Stimulated activated CD4-positive, alpha-beta T cell treated with anti-CD3 and anti-CD28 coated beads, Interleukin-4, amount 100 ng/mL, for 24 hours (primary cell): ENCODE measurements at places on chromosomes 4 and X.

DNA sequence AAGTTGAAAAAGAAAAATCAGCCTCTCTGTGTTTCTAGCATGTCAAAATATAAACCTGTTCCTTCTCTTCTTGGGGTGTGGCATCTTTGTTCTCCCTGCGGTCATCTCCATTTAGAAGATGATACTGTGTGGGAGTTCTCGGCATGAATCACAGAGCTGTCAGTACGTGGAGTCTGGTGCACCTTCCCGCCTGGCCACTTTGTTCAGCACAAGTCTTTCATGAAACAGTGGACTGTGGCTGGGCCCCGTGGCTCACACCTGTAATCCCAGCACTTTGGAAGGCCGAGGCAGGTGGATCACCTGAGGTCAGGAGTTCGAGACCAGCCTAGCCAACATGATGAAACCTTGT is 166.5 kb downstream of the MAML3 start:
- DNase-seq = no peak

GRCh38 chr4:76892001-76892400 is 5.9 kb downstream of the SOWAHB start:
- DNase-seq = no peak

GRCh38 chr4:24477919-24478318 is 106.4 kb downstream of the DHX15 start:
- no peak for DNase-seq

GRCh38 chrX:136780763-136781162 is at the start of gene ARHGEF6:
Gene ARHGEF6, minus strand, starts transcription at chrX:136780932. Its CDS starts 50 bp downstream, at chrX:136780882.
- DNase-seq = peak; percentile 23

GRCh38 chr4:36224972-36225903 is 19.1 kb downstream of the ARAP2 start:
- no peak for DNase-seq

DNA sequence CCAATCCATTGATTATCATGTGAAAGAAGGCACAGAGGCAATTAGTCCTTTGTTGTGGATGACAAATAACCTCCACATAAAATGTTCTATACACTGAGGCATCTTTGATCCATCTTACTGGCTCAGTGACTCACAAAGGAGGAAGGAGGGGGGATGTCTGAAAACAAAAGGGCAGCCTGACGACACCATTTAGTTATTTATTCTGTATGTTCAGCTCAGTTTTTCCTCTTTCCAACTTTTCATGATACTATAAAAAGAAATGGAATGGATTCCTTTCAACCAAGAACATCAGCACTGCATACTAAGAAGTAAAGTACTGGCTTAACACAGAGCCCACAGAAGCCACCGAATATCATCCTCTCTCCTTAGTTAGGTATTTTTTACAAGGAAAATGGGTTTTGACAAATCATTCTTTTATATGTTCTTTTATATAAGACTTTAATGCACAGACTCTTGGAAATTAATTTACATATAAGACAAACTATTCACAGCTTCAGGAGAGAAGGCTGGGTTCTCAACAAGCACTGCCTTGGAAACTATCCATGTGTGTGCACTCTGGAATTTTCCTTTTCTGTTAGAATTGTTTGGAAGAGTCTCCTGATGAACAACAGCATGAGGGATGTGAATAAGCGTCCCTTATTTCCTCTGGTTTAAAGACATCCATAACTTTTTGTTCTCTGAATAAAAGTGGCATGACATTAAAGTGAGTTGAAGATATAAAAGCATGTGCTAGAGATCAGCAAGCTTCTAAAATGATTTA is 135.6 kb downstream of the TSPAN5 start:
- no peak for DNase-seq
